ENCODE measurements at places on chromosomes 6 and 20.

DNA sequence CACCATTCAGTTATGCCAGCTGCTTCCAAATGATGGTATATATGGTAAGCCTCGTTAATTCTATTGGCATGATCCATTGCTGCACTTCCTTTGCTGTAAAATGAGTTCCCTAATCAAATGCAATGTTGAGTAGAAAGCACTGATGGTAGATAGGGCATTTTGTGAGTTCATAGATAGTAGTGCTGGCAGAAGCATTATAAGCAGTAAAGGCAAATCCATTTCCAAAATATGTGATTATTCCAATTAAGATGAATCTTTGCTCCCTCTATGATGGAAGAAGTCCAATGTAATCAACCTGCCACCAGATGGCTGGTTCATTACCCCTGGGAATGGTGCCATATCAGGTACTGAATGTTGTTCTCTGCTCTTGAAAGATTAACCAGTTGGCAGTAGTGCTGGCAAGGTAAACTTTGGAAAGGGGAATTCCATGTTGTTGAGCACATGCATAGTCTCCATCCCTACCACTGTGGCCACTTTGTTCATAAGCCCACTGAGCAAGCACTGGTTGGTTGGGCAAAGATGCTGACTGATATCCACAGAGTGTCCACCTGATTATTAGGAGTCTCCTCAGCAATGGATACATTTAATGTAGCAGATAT, 5.6 kb upstream of the TBPL1 start:
- no peak for DNase-seq

DNA sequence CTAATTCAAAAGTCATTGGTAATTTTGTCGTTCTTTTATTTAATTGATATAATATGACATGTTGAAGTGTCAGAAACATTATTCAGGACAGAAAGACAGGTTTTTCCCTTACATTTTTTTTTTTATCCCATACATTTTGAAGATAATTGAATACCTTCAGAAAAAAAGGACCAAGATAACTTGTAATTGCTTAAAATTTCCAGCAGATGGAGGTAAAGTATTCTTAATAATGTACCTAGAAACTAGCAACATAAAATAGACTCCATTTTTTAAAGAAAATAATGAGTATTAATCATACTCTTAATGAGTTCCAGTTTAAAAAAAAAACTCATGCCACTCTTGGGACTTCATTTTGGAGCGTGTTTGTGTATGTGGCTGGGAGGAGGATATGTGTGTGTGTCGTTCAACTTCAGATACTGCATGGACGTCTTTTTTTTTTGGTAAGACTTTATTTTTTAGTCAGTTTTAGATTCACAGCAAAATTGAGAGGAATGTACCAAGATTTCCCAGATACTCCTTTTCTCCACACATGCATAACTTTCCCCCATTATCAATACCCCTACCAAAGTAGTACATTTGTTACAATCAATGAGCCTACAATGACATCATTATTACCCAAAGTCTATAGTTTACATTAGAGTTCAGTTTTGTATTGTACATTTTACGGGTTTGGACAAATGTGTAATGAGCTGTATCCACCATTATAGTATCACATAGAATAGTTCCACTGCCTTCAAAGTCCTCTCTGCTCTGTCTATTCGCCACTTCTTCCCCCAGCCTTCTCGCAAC, 79.4 kb downstream of the ROS1 start:
- DNase-seq = no peak

- DNase-seq = no peak
These were observed 95.2 kb upstream of the INSM1 start for GRCh38 chr20:20272686-20273085.

GRCh38 chr20:16740365-16741072, 7.6 kb upstream of the OTOR start:
- no peak for DNase-seq

GRCh38 chr6:163289447-163289846, 125.1 kb upstream of the QKI start:
- DNase-seq = no peak

- DNase-seq = no peak
These were observed 13.4 kb upstream of the IP6K3 start for GRCh38 chr6:33759887-33760629.

DNA sequence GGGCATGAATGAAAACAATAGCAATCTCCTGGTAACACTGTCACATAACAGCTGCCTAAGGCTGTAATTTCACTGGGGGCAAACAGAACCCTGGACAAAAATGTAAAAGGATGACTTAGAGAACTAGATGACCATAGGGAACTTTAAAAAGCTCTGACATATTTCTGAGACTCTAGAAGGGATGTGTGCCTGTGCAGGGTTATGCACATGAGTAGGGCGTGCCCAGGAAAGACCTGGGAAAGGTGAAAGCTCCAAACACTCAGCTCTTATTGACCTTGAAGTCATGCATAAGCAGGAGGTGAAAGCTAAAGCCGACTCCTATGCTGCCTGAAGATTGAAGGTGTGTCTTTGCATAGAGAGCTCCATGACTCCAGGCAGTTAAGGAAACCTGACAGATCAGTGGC, 118.4 kb upstream of the BTBD3 start:
- no peak for DNase-seq

DNA sequence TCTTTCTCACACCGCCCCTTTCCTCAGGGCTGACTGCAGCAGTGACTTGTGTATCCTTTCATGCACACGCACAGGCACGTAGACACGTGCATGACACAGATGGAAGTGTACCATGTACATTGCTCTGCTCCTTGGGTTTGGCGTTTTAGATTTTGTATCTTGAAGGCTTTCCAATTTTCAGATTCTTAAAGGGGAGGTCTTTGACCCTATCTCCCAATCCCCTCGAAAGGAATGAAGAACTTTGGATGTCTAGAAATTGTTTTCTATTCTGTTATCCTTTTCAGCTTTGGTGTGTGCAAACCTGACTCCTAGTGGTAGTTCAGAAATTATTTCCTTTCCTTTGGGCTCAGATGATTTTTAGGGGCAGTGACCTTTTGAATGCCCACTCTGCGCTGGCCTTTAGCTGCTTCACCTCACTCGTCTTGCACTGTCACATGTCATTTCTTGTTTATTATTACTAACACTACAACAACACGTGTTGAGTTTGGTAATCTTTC, 63.0 kb downstream of the HIVEP1 start:
- DNase-seq = no peak

- no peak for DNase-seq
These were observed 32.3 kb upstream of the PLEKHG1 start for GRCh38 chr6:150567380-150567779.

DNA sequence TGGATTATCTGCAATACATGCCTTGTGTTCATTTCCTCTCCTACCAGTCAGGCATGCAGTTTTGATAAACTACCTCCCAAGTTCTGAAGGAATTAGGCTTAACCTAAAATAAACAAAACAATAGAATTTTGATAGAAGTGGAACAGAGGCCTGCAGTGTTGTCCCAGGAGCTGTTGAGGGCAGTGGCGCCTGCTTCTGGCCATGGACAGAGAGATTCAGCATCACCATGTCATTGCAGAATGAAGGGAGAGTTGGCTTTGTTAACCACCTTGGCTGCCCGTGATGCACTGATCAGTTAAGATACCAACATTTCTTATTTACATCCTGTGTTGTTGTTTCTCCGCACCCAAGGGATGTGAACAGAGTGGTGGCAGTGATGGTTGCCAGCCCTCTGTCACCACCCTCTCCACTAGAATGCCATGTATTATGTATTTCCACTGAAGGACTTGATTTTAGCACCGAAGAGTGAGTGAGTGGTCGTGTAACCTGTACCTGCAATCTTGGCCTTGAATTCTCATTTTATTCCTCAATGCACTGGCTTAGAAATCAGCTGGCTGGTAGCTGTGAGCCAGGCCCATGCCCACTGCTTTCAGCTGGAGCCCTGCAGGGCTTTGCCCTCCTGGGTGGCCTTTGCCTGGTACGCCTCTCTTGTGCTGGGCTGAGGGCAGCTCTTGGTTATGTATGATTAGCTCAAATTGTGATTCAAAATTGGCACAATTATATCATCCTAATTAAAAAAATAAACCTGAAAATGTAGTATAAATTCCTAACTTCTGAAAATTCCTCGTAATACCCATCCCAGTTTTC, 56.5 kb downstream of the SHLD1 start:
- no peak for DNase-seq

GRCh38 chr6:6700407-6701270, 112.1 kb downstream of the LY86 start:
- DNase-seq = no peak

GRCh38 chr6:1267057-1267732, 44.7 kb upstream of the FOXQ1 start:
- no peak for DNase-seq

DNA sequence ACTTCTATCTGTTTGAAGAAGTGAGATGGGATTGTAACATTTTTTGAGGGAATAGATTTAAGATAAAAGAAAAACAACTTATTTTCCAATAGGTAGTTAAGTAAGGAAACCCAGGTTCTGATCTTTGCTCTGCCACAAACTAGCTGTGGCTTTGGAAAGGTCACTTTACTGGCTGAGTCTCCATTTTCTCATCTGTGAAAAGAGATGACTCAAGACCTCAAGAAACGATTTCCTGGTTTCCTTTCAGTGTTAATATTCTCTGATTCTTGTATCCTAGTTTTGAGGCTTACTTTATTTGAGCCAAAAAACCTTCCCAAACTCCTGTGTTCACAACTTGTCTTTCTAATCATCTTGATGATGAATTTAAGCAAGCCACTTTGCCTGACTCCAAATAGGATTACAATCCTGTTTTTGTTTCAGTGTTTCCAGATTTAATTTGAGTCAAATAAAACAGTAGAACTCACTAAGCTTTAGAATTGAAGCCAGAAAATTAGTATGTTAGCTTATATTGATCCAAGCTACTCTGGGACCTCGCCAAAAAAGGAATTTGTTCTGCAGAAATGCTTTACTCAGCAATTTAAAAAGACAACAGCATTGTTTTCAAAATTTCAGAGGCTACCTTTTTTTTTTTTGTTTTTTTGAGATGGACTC, 51.1 kb downstream of the ENPP1 start:
- DNase-seq = no peak

DNA sequence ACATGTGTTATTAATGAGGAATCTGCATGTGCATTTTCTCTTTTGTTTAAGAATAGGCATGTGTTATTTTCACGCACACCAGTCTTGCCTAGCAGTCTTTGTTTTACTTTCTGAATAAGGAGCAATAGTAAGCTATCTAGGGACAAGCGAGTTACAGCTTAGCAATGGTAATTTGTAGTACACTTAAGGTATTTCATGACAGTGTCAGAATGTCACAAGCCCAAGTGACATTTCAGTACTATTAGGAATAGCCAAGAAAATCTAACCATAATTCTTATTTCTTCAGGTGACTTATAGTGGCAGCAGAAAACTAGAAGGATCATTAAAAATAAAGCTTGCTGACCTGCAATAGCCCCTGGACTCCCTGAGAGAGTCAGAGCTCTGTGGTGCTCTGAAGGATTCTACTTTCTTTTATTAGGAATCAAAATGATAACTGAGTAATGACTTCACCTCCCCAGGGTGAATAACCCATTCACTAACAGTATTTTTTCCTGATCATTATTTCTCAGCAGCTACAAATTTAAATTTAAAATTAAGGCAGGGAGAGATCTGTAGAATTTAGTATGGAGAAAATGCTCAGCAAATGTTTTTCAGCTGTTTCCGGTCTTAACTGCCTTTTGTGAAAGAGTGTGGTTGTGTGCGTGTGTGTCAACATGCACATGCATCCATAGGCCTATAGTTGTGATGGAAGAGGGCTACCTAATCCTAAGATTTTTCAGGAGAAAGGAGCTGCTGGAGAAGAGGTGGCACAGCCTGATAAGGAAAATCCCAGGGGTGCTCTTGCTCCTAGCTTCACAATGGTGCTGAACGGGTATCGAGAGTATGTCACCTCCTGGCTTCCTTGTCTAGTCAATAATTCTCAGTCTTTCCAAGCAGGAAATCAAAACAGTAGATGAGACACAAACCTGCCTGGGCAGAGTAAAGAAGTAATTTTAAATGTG, 90.0 kb upstream of the BEND3 start:
- no peak for DNase-seq

DNA sequence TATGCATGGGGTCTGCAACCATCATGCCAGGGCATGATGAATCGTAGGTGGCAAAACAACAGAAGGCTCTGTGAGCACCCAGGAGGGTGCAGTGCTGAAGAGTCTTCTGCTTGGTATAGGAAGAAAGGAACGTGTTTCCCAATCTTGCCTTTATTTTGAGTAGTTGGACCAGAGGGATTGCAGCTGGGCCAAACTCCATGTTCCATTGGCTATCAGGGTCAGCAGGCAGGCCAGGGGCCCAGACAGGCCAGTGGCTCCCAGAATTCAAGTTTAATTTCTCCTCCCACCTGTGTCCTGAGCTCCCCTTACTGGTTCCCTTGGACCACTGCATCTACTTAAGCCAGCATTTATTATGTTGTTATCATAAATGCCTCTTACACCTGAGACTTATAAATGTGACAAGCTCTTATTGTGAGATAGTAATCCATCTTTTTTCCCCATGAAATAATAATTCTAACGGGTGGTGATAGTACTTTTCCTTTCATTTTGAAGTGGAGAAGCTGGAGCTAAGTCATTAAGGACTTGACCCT, 918 bp upstream of the TRIM38 start:
- no peak for DNase-seq

- no peak for DNase-seq
These were observed 305 bp downstream of the IL17A start for GRCh38 chr6:52186480-52186879.

DNA sequence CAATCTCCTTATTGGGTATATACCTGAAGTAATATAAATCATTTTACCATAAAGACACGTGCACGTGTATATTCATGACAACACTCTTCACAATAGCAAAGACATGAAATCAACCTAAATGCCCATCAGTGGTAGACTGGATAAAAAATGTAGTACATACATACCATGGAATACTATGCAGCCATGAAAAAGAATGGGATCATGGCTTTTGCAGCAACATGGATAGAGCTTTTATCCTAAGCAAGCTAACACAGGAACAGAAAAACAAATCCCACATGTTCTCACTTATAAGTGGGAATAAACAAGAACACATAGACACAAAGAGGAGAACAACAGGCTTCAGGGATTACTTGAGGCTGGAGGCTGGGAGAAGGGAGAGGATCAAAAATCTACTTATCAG, 208.3 kb upstream of the QKI start:
- DNase-seq = no peak

GRCh38 chr6:40473026-40473425, 114.1 kb downstream of the LRFN2 start:
- DNase-seq = no peak

GRCh38 chr6:55448451-55448850, 121.2 kb downstream of the GFRAL start:
- no peak for DNase-seq

DNA sequence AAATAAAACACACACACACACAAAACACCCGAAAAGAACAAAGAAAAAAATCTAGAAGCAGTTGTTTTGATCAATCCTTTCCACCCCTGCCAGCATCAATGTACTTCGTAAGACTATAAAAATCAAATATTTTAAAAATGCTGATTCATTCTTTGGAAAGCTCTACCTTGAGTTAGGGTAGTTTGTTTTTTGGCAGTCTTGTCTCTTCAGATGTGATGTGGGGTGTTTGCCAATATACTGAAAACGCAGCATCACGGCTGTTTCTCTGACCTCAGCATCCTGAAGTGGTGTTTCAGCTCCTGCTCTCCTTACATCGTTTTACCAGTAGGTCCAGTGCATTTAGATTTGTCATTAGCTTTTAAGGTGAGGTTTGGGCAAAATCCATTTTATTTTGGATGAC, 526.0 kb downstream of the UTRN start:
- no peak for DNase-seq

Data from aorta (tissue), 5 donors.